Thoracic aorta (tissue), 2 donors: ENCODE measurements at places on chromosomes 1 and 21. TPM values are rescaled to one million over a fixed set of nuclear protein-coding genes. Genes with fewer than 3 reads are reported as not detected.

TRIM67 gene
- total RNA-seq = not detected

TIAM1 gene
- 4.5 TPM for total RNA-seq

DEGS1 gene
- 104 TPM for total RNA-seq

VASH2 gene
- 0.14 TPM for total RNA-seq

SLC45A1 gene
- 6.0 TPM for total RNA-seq

OPRD1 gene
- not detected for total RNA-seq

AMPD1 gene
- total RNA-seq = not detected

YRDC gene
- 8.7 TPM for total RNA-seq

NFASC gene
- 26.2 TPM for total RNA-seq

LYPLA2 gene
- total RNA-seq = 29.6 TPM

HMCN1 gene
- 191 TPM for total RNA-seq

KCNK1 gene
- total RNA-seq = 6.2 TPM

LCE1C gene
- total RNA-seq = not detected

RGS16 gene
- total RNA-seq = 8.8 TPM

KRTAP13-2 gene
- not detected for total RNA-seq

CSMD2 gene
- total RNA-seq = 3.0 TPM

UMODL1 gene
- 0.14 TPM for total RNA-seq

CHI3L1 gene
- total RNA-seq = 5.0 TPM

MROH9 gene
- not detected for total RNA-seq

PLA2G2C gene
- total RNA-seq = not detected

KRTAP21-2 gene
- total RNA-seq = not detected

MED8 gene
- total RNA-seq = 33.8 TPM

MTARC1 gene
- total RNA-seq = 3.6 TPM

C1QA gene
- 501 TPM for total RNA-seq

CRYBG2 gene
- not detected for total RNA-seq

CHD5 gene
- total RNA-seq = 3.2 TPM

TMEM35B gene
- total RNA-seq = 47.3 TPM

EPHA8 gene
- not detected for total RNA-seq

SIK1 gene
- total RNA-seq = 6.3 TPM

DENND2C gene
- total RNA-seq = 6.0 TPM

CFHR3 gene
- not detected for total RNA-seq

SLC16A4 gene
- 48.5 TPM for total RNA-seq

PADI2 gene
- 2.3 TPM for total RNA-seq

CALML6 gene
- total RNA-seq = not detected

NGF gene
- total RNA-seq = 25.7 TPM

PFKFB2 gene
- 8.5 TPM for total RNA-seq
